Right renal pelvis (tissue), 4 donors: ENCODE measurements at places on chromosomes 1 and 21. TPM values are rescaled to one million over a fixed set of nuclear protein-coding genes. Genes with fewer than 3 reads are reported as not detected.

DNA sequence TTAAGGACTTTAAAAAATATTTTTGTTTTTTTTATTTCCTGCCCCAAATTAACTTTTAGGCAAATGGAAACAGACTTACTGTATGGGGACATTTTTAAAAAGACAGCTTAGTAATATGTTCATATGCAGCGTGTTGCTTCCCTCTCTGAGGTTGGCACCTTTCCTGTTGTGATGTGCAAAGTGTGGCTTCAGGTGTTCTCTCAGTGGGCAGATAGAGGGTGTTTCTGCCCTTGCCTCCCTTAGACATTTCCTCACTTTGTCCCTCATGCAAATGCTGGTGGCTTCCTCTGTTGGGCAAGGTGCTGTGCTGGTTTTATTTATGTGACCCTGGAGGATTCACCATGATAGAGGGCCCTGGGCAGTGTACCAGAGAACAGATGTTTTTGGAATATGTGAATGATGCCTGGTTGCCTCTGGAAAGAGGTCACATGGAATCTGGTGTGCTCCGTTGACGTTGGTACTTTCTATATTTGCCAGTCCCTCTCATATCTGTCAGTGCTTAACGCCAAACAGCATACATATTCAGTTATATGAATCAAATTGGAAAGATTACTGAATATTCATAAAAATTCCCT is 123.5 kb downstream of the PATJ start:
- DNase-seq: no peak

GRCh38 chr1:100396651-100397050 is 44.3 kb downstream of the CDC14A start:
- DNase-seq: no peak

- no peak for DNase-seq
Measured at GRCh38 chr1:81582467-81582986, 218.2 kb upstream of the ADGRL2 start.

DNA sequence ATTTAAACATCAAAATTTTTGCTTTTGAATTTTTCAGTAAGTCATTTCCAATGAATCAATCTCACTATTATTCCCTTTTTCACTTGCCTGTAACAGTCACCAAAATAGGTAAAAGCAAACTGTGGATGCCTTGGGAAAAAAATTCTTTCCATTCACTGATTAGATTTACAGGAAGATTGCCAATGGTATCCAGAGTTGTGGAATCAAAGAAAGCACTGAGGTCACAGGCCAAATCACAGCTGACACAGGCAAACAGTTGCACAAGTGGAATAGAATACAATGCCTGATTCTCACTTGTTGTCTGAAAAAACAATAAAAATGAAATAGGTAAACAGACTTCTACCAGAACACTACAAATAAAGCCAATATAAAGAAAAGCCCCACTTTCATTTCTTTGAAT is 48.4 kb downstream of the LTN1 start:
- no peak for DNase-seq

GRCh38 chr1:246398126-246398813 is 108.8 kb downstream of the SMYD3 start:
- DNase-seq: no peak

DNA sequence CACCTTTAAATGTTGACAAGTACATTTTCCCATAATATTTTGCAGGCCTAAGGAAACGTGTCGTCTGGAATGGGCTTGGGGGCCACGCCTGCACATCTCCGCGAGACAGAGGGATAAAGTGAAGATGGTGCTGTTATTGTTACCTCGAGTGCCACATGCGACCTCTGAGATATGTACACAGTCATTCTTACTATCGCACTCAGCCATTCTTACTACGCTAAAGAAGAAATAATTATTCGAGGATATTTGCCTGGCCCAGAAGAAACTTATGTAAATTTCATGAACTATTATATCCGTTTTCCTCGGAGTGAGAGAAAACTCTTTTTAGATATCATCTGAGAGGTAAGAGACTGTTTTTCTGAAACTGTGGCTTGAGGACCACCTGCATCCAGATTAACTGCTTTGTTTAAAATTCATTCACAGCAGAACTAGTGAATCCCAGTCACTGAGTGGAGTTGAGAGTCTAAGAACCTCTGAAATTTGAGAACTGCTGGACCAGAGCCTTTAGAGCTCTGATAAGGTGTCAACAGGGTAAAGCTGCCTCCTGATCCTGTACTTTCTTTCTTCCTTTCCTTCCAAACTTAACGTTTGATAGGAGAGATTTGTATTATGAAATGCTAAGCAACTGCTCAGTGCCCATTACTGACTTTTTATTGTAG is 811 bp downstream of the EXO1 start:
- DNase-seq: no peak

DNA sequence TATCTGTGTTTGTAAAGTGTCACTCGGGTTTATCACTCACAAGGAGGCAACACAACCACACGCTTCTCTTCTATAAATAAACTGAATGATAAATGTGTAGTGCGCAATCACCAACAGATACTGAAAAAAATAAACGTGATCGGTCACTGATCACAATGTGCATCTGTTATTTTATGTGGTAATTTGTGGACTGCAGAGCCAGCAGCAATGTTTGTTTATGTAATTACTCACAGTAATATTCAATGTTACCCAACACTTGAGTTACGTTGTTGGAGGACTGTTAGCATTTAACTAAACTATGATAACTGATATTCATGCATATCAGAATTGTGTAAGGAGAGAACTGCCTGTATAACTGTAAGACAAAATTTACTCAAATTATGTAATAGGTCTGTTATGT is 129.6 kb downstream of the USH2A start:
- DNase-seq: no peak

DNA sequence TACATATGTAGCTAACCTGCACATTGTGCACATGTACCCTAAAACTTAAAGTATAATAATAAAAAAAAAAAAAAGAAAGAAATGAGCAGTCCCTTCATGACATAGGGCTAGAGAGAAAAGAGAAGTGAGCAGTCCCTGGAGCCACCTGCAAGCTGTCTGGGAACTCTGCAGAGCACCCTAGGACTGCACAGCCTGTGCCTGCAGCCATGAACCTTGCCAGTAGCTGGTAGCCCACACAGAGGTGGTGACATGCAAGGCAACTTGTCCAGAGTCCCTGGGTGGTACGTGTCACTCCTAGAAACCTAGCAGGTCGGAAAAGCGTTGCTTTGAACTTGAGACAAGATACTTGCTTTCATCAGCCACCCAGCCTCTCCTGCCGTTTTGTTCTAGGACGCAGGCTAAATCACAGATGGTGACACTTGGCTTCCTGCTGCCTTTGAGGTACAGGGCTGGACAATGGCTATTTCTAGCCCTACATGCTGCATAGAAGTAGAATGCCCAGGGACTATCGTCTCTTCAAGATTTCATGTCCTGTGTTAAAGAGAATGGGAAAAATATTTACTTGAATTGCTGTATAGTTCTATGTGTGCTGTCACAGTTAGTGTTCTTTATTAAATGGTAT is 260.9 kb downstream of the LTN1 start:
- no peak for DNase-seq

DNA sequence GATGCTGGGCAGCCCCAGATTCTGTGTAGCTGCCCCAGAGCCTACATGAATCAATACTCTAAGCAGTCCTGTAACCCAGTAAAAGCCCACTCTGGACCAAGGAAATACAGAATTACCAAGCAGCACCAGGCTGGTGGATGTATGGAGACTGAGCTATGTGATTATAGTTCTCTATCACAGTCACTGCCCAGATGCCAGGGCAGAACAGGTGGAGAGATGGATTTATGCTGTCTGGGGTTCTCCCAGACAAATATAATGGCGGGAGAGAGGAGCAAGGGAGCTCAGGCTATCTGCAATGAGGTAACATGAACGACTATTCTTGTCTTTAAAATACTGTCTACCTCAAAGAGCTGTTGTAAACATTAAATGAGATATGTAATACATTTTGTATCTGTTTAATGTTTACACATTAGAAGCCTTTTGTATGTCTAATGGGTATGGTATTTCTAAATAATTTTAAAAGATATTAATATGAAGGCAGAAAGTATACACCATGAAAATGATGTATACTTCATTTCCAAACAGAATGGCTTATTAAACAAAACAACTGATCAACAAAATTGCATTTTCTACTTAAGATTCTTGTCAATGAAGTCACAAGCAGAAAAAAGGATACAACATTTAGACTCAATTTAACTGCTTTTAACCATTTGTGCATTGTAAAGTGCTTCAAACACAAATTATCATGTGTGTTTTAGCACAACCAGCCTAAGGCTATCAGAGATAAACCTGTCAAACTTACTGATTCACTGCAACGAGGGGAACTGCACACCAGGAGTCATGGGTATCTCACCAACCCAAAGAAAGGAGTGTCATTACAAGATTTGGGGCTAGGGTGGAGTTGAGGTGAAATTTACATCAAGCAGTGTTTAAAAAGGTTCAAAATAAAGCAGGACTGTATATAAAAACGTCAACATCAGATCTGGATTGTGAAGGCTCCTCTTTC is 3.0 kb downstream of the SDE2 start:
- DNase-seq: no peak

DNA sequence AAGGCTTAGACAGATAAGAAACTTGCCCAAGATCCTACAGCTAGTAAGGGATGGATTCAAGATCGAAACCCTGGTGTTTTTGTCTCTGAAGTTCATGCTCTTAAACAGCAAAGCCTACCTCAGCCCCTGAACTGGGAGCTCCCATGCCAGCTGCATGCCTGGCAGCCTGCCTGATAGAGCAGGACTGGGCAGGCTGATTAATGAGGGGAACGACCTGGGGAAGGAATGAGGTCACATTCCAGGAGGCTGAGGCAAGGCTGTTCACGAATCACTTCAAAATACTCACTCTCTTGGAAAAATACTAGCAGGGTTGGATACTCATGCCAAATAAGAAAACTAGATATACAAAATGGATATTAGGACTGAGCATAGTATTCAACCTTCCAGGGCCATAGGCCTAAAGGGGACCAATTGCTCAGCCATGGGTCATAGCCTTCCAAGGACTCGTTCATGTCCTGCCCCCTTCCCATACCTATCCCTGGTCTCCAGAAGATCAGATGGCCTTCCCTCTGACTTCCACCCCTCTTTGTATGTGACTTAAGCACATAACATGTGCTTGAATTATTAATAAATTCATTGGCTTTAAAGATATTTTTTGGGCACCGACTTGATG is 15.6 kb upstream of the TACSTD2 start:
- DNase-seq: no peak

GRCh38 chr1:196954778-196955177 is 11.2 kb downstream of the CFHR2 start:
- DNase-seq: no peak

GRCh38 chr1:20634594-20635084 is 1.4 kb downstream of the PINK1 start:
- DNase-seq: no peak

DNA sequence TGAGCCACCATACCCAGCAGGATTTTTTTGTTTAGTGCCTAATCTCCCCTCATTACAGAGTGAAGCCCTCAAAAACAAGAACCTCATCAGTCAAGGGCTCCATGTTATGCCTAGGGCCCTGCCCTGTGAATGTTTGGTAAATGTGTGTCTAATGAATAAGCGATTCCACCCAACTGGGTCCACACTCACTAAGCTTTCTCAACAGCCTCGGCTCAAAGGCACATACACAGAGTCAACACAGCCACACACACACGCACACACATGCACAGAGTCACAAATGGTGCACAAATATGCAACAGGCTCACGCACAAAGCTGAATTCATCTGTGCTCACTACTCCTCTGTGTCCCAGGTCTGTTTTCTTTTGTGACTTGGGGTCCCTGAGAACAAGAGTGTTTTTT is 11.7 kb upstream of the SYNC start:
- DNase-seq: no peak

DNA sequence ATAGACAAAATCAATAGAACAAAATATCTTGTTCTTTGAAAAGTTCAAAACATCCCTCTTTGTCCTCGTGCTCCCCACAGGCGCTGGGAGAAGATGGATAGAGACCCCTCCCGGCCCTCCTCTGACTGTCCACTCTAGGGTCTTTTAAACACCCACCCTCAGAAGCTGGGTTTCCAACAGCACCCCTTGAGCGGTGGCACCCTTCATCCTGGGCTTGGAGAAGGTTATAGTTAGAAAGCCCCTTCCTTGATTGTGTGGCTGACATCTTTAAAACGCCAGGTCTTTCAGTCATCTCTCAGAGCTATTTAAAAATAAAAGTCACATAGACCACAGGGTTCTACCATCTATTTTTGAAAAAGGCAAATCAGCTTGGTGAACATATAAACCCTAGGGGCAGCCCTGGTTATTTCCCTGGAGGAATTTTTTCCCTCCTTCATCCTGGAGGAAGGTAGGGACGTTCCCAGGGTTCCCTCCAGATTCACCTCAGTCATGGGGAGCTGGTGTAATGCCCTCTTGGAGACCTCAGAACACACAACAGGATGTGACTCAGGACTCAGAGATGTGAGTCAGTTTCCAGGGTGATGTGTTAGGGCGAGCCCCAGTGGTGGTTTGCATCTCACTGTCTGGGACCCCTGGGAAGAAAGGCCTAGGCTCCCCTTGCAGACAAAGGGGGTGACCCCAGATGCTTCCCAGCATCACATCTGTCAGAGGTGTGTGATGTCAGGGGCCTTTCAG is 138.5 kb downstream of the CLIC6 start:
- no peak for DNase-seq

GRCh38 chr1:43069461-43070050 is 102.5 kb downstream of the EBNA1BP2 start:
- no peak for DNase-seq

DNA sequence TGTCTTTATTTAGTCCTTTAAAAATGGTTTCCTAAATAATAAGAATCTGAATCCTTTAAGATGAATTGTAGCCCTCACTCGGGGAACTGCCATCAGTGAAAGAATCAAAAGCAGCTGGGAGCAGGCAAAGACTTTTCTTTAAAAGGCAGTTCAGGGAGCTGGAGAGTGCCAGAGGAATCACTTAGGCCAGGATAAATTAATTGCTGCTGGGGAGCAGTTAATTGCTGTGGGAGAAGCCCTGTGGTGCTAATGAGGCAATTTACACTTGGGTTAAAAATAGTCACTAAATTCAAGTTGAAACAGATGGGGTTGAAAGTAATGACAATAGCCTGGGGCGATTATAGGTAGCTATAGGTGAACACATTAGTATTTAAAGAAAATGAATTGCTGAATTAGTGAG is 38.7 kb upstream of the COL24A1 start:
- no peak for DNase-seq

- no peak for DNase-seq
Measured at GRCh38 chr21:37787456-37787855, 128.8 kb downstream of the KCNJ6 start.

DNA sequence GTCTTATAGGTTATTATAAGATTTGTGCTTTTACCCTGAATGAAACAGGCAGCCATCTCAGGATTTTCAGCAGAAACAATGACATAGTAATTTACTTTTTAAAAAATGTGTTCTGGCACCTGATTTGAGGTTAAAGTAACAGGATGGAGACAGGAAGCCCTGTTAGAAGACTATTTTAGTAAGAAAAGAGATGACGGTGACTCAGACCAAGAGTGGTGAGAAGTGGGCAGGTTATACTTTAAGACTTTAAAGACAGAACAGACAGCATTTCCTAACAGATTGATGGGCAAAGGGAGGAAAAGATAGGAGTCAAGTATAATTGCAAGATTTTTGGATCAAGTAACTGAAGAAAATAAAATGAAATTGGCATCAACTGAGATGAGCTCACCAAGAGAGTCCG is 436.8 kb upstream of the NR5A2 start:
- DNase-seq: no peak

GRCh38 chr21:37450445-37450941 is 83.9 kb downstream of the DYRK1A start:
- no peak for DNase-seq

The CA6 gene
- polyA plus RNA-seq: not detected

The ZSWIM5 gene
- 6.5 TPM for polyA plus RNA-seq

The KPRP gene
- not detected for polyA plus RNA-seq

The AMY1B gene
- polyA plus RNA-seq: not detected

The TEX38 gene
- 0.18 TPM for polyA plus RNA-seq

The SERINC2 gene
- polyA plus RNA-seq: 55.6 TPM

The EXTL1 gene
- 1.2 TPM for polyA plus RNA-seq

The GFI1 gene
- polyA plus RNA-seq: 0.25 TPM
